ENCODE measurements at places on chromosomes 5 and 9.

- DNase-seq, result no peak
Measured at GRCh38 chr5:15384176-15384575, 115.8 kb upstream of the FBXL7 start.

DNA sequence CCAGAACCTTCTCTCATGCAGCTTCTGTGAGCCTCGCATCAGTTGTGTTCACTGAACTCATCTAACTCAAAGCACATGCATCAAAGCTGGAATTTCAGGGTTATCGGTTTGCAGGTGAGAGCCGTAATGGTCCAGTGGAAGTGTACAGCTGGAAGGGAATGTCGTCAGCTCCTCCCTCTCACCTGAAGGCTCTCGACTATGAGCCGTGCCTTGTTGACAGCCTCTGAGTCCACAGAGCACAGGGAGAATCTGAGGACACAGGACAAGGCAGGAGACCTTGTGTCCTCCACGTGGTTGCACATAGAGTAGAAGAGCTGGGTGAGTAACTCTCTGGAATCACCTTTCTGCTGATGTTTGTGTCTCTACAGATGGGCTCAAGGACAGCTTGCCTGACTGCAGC, 38.8 kb downstream of the PROP1 start:
- DNase-seq, result no peak

DNA sequence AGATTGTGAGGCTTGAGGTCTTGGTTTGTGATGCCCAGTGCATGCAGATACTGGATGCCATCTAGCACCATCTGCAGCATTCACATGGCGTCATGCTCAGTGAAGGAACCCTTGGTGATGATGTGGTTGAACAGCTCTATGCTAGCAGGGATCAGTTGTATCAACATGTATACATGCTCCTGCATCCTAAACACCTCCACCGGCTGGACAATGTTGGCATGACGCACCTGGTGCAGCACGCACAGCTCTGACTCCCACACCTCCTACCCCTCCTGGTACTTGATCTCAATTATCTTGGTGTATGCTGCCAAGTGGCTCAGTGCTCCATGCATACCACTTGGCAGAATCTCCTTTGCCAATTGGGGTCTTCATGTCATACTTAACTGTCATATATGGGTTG, 49.1 kb downstream of the MTREX start:
- DNase-seq, result no peak

DNA sequence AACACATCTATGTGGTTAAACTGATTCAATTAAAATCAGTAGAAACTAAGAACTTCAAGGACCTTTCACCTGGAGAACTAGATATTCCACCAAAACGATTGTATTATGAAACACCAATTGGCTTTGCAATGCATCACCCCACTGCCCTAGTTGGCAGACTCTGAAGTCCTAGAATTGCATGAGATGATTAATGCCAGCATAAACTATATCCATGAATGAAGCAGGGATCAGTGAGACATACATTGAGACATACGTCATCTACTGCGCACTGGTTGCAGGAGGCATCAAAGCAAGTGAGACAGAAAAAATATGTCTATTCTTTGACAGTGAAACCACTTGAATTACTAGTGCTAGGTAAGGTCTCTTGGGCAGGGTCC, 9.7 kb upstream of the ZNF354A start:
- no peak for DNase-seq

GRCh38 chr5:119270121-119270565, 85.7 kb upstream of the TNFAIP8 start:
- DNase-seq, result no peak

DNA sequence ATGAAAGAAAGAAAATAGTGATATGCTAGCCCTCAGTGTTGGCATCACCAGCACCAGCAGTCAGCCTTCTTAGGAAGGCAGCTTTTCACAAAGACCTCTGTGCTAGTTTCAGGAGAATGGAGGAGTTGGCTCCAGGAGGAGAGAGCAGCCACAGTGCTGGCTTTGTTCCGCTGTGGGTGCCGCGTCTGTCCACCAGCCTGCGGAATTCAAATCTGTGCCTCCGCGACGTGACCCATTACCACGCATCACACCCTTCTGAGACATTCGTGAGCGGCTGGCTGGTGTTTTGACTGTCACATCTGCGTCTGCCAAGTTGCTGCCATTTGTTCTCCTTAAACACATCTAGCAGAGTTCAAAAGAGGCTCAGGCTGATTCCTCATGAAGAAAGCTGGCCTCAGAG, 34.4 kb downstream of the SNX18 start:
- no peak for DNase-seq
